ENCODE measurements at places on chromosomes 7 and 10. TPM values are rescaled to one million over a fixed set of nuclear protein-coding genes. Genes with fewer than 3 reads are reported as not detected.

Gene NRP1
- 191 TPM for total RNA-seq

Gene ATP6V0E2
- total RNA-seq = 5.7 TPM

Gene FAM149B1
- 28.3 TPM for total RNA-seq

Gene WNT8B
- not detected for total RNA-seq

Gene CYP26C1
- under 0.01 TPM for total RNA-seq

Gene CYP2C19
- total RNA-seq = not detected
